Immature natural killer cell (primary cell): ENCODE measurements at places on chromosomes 12 and 14. TPM values are rescaled to one million over a fixed set of nuclear protein-coding genes. Genes with fewer than 3 reads are reported as not detected.
A peak's percentile ranks its signal among the peaks of the same experiment; 100 is the strongest.

- DNase-seq, result no peak
Measured at GRCh38 chr12:13128291-13128965, 25.0 kb upstream of the GSG1 start.

GSG1 gene
- polyA plus RNA-seq, result not detected

DNA sequence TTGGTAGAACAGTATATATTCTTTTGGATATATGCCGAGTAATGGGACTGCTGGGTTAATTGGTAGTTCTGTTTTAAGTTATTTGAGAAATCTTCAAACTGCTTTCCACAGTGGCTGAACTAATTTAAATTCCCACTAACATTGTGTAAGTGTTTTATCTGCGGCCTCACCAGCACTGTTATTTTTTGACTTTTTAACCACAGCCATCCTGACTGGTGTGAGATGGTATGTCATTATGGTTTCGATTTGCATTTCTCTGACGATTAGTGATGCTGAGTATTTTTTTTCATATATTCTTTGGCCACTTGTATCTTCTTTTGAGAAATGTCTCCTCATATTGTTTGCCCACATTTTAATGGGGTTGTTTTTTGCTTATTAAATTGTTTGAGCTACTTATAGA is 357.4 kb downstream of the C12orf50 start:
- no peak for DNase-seq

GRCh38 chr12:96063046-96063445 is 27.7 kb upstream of the LTA4H start:
- peak; percentile 21 for DNase-seq

GRCh38 chr12:27561535-27562350 is 37.7 kb downstream of the PPFIBP1 start:
- no peak for DNase-seq

GRCh38 chr14:103775506-103775905 is 59.9 kb downstream of the ZFYVE21 start:
- no peak for DNase-seq

DNA sequence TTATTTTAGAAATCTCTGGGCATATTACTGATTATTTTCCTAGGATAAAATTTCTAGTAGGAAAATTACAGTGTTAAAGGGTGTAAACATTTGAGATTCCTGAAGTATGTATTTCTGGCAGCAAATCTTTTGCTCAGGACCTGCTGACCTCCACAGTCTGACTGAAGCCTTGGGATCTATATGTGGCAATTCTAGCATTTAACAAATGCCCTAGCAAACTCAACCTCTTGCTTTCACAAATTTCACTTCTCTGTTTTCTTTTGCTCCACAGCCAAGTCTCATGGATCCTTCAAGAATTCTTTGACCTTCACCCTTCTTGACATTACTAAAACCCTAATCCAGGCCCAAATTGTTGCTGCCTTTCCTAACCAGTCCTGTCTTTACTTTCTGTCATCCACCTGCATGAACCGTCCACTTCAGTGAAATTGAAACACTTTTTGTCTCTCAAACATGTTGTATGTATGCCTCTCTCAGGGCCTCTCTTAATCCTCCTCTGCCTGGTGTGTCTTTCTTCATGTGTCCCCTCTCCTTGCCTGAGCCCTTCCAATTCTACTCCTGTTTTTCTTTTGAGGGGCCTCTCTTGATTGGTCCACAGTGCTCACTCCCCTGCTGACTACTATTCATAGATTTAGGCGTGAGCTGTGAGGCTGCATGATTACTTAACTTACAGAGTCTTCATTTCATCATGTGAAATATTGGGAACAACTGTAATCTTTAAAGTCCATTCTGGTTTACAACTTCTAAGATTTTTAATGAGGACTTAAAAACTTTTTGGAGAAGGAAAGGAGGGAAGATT is 5.1 kb upstream of the DYRK4 start:
- no peak for DNase-seq

ADGRD1 gene
- not detected for polyA plus RNA-seq
